Uterus (tissue), 4 donors: ENCODE measurements at places on chromosomes 3 and 15.

DNA sequence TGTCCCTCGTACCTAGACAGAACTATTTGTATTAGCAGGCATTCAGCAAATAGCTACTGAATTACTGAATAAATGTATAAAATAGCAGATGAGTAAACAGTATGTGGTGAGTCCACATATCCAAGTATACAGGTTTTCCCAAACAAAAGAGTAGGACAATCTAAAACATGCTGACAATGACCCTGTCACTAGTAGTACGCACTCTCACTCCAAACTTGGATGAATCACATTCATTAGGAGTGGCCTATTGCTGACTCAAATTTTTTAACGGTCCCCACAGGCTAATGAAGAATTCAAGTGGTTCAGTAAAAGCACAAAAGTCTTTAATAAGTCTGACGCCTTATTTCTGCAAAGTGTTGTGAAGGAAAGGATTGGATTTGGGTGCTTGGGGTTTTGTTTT lies 449.3 kb upstream of the THBS1 start:
- no peak for DNase-seq

- DNase-seq = no peak
Measured at GRCh38 chr3:190444006-190444405, 5.7 kb downstream of the TMEM207 start.

DNA sequence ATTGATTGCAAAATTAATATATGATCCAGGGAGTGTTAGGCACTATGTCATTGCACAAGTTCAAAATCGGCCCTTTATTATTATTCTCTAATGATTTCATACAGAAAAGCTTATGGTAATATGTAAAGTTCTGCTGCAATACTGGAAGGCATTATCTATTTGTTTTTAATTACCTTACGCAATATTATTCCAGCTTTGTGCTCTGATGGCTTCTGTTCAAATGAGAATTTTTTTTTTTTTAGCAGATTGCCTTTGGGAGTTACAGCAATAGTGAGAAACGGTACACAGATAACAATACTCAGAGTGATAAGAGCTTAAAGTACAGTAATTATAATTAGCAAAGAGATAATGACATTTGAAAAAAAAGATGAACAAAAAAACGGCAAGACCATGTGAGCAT lies 602.2 kb upstream of the ALCAM start:
- no peak for DNase-seq

GRCh38 chr3:168212664-168213285 lies 117.1 kb upstream of the GOLIM4 start:
- DNase-seq = no peak
